Activated CD4-positive, alpha-beta memory T cell treated with anti-CD3 and anti-CD28 coated beads for 36 hours (primary cell): ENCODE measurements at places on chromosomes 16 and 17.

DNA sequence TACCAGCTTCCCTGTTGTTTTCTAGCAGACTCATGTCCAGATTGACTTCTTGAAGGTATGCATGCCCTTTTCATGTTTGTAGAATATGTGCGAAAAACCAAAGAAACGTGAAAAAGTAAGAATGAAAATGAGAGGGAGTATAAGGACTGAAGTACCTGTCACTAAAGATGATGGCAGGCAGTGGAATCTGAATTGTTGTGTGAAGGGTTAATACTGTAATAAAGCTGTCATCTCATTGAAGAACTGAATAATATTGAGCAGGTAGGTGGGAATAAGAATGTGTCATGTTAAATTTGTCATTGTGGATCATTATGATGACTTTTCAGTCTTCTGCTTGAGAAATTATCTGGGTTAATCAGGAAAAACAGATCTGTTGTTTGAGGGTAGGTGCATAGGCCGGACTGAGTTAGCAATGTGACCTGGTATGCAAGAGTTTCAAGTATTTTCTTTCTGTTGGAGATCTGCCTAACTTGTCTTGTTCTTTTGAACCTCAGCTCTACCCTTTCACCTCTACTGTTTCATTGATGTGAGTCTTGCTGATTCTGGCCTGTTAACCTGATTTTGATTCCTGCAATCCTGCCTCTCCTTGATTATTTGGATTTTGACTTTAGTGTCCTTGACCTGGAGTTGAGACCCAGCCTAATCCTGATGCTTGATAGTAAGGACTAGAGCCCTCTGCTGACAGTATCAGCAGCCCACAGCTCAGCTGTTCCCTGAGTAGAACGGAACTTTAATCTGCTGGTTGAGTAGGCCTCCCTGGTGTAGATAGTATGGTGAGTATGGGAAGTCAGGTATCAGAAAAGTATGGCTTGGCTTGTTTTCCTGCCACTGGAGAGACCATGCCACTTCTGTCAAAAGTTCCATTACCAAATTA lies 64.6 kb downstream of the MAP2K4 start:
- no peak for DNase-seq

DNA sequence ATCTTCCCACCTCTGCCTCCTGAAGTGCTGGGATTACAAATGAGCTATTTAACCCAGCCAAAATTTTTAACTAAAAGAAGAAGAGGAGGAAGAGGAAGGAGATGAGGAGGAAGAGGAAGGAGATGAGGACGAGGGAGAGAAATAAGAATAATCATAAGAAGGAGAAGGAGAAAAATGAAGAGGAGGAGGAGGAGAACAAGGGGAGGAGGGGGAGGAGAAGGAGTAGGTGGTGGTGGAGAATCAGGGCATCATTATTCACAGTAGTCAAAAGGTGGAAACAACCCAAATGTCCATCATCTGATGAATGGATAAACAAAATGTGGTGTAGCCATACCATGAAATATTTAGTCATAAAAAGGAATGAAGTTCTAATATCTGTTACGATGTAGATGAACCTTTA lies 21.2 kb upstream of the MGAT5B start:
- DNase-seq: no peak

GRCh38 chr17:32495359-32496231 lies 8.8 kb downstream of the CDK5R1 start:
- DNase-seq: no peak

DNA sequence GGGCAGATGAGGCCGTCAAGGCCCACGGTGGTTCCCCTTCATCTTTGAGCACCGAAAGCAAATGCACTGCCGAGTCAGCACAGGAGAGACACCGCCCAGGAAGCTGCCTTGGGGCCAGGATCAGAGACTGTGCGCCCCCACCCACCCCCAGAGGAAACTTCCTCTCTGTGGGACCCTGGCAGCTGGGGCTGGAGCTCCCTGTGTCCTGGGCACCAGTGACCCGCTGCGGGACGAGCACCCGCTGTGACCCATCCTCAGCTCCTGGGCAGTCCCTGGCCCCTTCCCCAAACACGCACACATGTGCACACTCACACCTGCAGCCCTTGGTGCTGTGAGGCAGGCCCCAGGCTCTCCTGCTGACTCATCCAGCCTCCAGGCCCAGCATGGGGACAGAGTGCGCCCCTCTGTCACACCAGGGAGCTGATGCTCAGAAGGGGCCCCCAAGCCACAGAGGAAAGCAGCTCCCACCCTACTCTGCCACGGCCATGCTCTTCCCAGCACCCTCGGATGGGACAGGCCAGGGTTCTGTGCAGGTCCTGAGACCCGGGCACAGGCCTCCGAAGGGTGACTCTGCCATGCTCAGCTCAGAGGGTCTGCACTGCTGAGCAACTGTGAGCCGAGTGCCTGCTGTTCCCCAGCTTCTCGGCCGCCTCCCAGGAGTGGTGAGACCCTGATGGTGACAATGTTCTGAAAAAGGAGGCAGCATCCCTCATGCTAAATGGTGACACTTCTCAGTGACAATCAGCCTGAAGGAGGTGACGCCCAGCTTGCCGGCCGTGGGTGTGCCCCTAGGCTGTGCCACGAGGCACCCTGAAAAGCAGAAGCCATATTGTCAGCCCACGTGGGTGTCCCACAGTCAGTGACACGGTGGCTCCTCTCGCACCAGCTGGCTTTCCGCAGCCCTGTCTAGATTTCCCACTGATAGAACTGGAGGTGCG lies 3.6 kb downstream of the PIEZO1 start:
- DNase-seq: peak; percentile 87

GRCh38 chr17:63741408-63742173 lies at the start of gene STRADA:
Gene STRADA, minus strand, starts transcription at chr17:63741799. Its CDS starts 13,430 bp downstream, at chr17:63728369.
- DNase-seq: peak; percentile 100

DNA sequence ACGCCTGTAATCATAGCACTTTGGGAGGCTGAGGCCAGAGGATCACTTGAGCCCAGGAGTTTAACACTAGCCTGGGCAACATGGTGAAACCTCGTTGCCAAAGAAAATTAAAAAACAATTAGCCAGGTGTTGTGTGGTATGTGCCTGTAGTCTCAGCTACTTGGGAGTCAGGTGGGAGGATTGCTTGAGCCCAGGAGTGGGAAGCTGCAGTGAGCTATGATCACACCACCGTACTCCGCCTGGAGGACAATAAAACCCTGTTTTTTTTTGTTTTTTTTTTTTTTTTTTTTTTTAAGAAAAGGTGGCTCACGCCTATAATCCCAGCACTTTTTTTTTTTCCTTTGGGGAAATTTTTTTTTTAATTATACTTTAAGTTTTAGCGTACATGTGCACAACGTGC lies 26.1 kb downstream of the RAP1GAP2 start:
- no peak for DNase-seq

GRCh38 chr17:76948726-76949342 lies 80.6 kb downstream of the MGAT5B start:
- no peak for DNase-seq
